ENCODE measurements at places on chromosomes 2 and 18. TPM values are rescaled to one million over a fixed set of nuclear protein-coding genes. Genes with fewer than 3 reads are reported as not detected.
A peak's percentile ranks its signal among the peaks of the same experiment; 100 is the strongest.

Gene MTLN
- 15.9 TPM for total RNA-seq

Gene PFN4
- total RNA-seq, result 1.00 TPM

Gene NPPC
- 2.0 TPM for total RNA-seq

Gene MYO5B
- total RNA-seq, result 5.5 TPM

Gene INHA
- total RNA-seq, result 0.54 TPM

Gene SERPINB12
- total RNA-seq, result not detected

Gene BMP10
- total RNA-seq, result not detected

GRCh38 chr2:199784512-199784911 is 66.5 kb downstream of the FTCDNL1 start:
- DNase-seq, result no peak

GRCh38 chr18:31774477-31774785 is 13.8 kb upstream of the SLC25A52 start:
- DNase-seq, result no peak

DNA sequence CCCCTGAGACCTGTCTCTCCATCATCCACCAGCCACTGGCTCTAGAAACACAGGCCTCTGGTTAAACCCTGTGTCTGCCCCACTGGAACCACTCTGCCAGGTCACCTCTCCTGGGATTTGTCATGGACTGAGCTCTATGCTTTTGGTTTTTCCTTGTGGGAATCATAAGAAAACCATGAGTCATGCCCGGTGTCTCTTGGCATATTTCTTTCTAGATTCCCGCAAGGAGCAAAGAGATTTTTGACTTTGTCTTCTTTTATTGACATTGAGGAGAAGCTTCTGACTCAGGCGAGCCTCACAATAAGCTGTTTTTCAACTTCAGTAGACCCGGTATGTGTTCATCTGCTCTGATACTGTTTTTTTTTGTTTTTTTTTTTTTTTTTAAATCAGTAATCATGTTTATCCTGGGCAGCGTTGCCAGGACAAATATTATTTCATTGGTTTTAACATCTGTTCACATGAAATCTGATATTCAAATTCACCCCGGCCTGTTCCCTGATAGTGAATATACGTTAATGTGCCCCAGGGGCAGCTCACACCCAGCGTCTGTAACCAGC is 207.1 kb downstream of the ACKR3 start:
- no peak for DNase-seq

- no peak for DNase-seq
Observed at GRCh38 chr2:25651782-25652455, 21.5 kb downstream of the DTNB start.

DNA sequence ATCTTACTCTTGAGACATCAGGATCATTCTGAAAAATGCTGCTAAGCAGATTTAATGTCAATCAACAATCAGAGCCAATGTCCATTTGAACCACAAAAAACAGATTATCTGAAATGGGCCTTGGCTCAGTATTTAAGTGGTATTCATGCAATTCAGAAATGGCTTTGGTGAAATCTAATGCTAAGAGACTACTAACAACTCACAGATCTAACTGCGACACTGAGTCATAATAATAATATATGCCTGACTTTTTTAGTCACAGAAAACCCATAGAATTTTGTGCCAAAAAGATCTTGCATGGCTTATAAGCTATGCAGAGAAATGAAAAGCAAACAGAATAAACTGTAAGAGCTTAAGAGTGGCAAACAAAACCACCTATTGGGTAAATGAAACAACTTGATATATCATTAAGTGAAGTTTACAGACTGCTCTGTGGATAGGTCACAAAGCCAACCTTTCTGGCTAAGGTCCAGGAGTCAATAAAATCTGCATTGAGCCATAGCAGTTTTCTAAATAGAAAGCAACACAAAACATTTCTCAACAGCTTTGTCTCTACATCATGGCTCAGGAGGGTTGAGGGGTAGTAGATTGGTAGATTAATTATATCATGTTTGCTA is 234.3 kb downstream of the LRATD1 start:
- no peak for DNase-seq

- DNase-seq, result no peak
Observed at GRCh38 chr2:207704671-207705070, 6.8 kb upstream of the CCNYL1 start.

DNA sequence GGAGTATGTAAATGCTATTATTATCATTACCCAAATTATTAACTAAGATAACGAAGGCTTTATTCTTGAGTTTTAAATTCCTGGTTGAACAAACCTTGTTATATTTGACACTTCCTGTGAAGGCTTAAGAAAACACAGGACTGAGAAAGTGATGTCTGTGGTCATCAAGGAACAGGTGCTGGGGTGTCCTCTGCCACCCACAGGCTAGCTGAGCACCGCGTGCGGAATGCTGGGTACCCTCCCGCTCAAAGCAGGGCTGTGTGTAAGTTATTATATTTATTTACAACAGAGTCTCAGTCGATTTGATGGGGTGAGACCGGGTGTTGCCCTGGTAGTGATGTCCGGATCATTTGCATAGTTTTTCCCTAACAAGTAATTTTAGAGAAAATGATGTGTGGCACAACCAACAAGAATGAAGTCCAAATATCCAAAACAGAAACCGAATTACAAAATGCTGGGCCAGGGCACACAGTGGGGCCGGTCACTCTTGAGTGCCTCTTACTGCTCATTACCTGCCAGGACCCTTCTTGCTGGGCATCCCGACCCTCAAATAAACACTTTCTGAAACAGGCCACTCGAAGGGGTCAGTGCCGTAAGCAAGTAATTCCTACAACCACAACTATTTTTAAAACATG is 49.2 kb downstream of the TMEM18 start:
- DNase-seq, result no peak

- no peak for DNase-seq
Observed at GRCh38 chr18:78818495-78818894, 161.1 kb upstream of the SALL3 start.

DNA sequence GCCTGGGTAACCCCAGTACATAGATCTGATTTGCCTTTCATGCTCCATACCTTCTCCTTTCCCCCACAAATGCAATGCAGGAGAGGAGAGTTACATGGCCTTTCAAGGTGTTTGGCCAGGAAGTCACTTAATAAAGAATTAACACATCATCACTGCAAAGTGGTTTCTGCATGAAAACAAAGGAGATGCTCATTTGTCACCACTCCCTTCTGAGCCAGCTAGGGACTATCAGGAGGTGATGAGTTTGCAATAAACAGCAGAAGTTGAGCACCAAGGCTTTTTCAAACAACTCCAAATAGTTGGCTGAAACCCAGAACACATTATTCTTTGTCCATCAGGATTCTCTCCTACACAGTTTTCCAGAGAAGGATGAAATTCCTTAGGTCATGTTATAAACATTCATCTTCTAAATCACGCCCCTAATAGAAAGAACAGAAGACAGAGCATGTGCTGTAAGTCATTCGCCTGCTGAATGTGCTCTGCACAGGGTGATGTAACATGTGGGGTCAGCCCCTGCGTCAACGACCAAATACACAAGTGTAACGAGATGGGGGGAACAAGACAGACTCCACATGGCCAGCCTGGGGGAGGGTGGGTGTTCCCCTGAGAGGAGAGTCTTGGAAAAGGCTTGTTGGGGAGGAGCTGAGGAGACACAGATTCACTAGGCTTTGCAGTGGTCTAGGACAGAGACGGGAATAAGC is 87.3 kb upstream of the RMDN2 start:
- no peak for DNase-seq

DNA sequence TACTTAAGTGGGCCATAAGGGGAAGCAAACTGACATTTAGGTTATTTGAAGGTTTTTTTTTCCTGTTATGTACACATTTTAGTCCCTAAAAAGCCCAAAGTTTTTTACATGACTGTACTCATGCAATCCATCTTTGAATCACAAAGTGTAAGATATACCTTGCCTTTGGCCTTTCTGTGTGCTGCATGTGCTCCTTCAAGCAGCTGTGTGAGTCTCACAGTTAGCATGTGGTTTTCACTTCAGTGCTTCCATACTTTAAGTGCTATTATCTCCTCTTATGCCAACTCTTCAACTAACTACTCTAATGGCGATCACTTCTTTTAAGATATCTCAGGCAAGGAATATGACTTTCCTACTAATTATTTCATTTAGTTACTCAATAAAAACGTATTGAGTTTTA is 597.1 kb upstream of the ACVR2A start:
- DNase-seq, result no peak

DNA sequence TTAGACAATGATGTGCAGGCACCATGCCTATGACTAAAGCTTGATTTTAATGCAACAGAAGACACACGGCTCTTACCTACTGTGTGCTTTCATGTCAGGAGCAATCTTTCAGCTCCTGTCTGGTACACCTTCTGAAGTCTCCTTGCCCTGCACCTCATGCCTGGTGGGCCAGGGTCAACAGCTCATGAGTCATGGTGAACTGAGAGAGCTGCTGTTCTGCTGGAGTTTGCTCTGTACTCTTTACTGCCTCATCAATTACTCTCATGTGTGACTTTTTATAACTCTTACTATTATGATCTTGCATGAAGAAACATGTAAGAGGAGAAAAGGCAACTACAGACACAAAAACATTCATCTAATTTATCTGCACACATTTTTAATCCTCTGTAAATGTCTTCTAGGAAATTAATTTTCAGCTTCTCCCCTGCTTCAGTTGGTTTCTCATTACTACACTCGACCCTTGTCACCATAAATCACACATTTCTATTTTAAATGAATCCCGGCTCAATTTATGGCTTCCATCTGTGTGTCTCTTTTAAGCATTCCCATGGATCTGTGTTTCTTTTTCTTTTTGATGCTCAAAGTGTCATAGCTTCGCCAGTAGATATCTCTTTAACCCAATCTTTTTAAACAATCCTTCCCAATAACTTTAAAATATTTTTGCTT is 9.7 kb downstream of the SERPINB7 start:
- no peak for DNase-seq

DNA sequence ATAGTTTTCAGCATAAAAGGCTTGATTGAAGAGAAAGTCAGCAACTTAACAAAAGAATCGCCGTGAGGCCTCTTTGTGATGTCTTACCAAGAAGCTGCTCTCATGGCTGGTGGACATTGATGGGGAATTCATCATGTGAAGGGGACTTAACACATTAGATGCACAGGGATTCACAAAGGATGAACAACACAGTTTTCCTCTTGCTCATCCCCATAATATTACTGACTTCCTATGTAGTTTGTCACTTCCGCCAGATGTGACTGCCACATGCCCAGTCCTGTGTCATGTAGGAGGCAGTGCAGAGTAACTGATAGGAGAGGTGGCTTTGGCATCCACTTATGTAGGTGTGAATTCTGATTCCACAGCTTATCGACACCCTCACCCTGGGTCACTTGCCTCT is 232.6 kb upstream of the LYPD1 start:
- no peak for DNase-seq

- DNase-seq, result no peak
Observed at GRCh38 chr2:33011941-33012340, 65.2 kb downstream of the LTBP1 start.

DNA sequence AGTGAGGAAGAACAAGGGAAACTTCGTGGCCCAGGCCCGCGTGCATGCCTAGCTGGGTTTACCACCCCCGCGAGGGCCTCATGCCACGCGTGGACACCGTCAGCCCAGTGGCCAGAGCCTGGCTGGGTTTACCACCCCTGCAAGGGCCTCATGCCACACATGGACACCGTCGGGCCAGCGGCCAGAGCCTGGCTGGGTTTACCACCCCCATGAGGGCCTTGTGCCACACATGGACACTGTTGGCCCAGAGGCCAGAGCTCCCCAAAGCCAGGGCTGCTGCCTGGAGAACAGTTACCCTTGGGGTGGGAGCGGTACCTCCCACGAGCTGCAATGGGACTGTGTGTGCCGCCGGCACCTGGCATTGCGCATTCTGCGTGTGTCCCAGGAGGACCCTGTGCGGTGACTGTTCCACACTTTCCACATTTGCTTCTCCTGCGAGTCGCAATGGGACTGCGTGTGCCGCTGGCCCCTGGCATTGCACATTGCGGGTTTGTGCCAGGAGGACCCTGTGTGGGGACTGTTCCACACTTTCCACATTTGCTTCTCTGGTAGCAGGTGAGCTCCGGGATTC is 105.6 kb upstream of the CTDP1 start:
- no peak for DNase-seq

DNA sequence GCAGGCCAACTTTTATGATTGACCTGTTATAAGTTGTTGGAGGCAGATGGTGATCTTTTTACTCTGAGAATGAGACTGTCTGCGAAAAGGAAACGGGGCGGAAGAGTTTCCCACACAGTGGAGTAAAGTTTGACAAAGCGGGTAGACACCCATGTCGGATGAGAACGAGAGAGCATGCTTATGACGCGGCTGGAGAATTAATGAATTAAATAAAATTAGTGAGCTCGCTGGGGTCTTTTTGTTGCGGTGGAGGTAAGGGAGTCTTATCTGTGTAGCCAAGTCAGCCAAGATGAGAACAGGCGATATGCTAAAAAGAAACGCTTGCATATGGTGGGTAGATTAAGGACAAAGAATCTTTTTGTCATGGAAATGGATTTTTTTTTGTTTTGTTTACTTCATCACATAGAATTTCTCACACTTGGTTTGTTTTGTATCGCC is 1.8 kb downstream of the SALL3 start:
- DNase-seq, result no peak

DNA sequence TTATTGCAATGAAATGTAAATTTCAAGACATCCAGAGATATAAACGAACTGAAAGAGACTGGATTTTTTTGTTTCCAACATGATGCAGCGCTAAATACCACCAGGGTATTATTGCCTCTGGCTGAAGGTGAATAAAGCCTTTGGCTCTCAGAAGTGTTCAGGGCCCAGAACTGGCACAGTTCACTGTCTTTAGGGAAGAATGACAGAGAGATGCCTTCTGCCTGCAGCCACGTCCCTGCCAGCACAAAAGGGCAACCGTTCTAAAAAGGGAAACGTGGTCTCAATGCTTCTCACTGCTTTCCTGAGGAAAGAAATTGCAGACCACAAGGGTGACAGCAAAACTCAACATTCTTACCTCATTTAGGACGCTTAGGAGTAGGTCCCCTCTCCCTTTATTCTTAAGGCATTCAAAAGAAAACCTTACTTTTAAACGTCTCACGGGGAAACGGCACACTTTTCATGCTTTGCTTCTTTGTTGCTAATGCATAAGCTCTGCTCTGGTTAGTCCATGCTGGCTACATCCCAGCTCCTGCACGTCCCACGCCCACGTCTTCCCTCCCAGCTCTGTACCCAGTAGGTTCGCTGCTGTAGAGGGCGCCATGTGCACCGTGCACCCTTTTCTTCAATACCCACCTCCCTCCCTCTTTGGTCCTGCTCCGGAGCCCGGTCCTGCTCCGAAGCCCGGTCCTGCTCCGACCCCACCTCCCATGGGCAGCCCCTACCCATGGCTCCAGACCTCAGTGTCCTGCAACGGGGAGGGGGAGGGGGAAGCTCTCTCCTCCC is 171.0 kb downstream of the HRH4 start:
- peak; percentile 86 for DNase-seq

GRCh38 chr2:104889960-104890684 is 36.2 kb downstream of the POU3F3 start:
- DNase-seq, result no peak
